Amniotic stem cell (primary cell): ENCODE measurements at places on chromosomes 3 and 15.

DNA sequence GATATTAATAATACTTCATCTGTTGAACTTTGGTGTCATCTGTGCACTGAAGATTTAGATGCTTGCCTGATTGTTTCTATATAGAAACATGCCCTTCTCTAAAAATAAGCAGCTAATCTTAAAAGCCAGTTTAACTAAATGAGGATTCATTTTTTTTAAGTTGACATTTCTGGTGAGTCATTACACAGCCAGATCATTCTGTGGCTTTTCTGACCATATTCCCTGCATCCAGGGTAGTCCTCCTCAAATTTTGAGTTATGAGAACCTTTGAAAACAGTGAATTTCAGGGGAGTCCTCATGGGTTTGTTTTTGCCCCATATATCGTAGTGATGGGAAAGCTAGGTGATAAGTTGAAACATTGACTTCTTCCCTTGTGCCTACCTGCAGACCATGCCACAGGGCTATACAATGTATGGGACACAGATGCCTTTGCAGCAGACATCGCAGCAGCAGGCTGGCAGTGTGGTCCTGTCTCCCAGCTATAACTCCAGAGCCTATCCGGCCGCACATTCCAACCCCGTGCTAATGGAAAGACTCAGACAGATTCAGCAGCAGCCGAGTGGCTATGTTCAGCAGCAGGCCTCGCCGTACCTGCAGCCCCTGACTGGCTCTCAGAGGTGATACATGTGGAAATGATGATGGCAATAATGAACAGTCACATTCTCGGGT, 26.5 kb upstream of the P2RY12 start:
- DNase-seq, result no peak

GRCh38 chr3:78967061-78967460, 800.7 kb downstream of the ROBO1 start:
- no peak for DNase-seq

GRCh38 chr15:64622410-64623260, 152.8 kb downstream of the RBPMS2 start:
- no peak for DNase-seq

- no peak for DNase-seq
Observed at GRCh38 chr15:79166311-79166955, 75.9 kb upstream of the RASGRF1 start.

GRCh38 chr15:94467034-94467433, 235.7 kb downstream of the MCTP2 start:
- no peak for DNase-seq

- peak; percentile 8 for DNase-seq
Observed at GRCh38 chr3:65439641-65440284, 599.0 kb downstream of the MAGI1 start.

DNA sequence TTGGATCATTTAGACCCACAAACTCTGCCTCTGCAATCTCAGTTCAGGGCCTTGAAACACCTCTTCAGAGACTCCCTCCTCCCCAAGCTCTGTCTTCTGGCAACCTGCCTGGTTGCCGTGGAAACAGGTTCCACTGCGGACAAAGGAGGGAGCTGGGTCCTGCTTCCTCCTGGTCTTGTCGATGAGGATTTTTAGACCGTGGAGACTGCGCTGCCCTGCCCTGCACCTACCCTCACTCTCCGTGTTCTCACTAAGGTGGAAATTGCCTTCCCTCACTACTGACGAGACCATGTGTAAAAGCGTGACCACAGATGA, at the start of gene RTP1:
RTP1 (plus strand) TSS at position 152 of the 315 bp plus-strand sequence; CDS start at position 182, 30 bp downstream.
- no peak for DNase-seq
